ENCODE measurements at places on chromosomes 5 and 9. TPM values are rescaled to one million over a fixed set of nuclear protein-coding genes. Genes with fewer than 3 reads are reported as not detected.

DNA sequence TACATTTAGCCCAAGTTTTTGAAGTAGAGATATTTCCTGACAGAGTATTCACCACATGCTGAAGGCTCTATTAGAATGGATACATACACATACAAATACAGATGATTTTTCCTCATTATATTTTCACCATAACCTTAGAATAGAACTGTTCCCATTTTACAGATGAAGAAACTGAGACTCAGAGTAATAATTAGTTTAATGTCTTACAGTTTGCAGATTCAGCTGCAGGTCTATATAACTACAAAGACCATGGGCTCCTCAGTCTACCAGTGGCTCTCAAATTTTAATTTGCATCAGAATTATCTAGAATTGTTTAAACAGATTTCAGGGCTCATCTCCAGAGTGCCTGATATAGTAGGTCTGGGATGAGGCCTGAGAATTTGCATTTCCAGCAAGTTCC, 64.4 kb downstream of the GRAMD2B start:
- DNase-seq = no peak
- no peak overlapping the region for H3K27ac ChIP-seq
- H3K4me3 ChIP-seq = no peak overlapping the region
- H3K27me3 ChIP-seq = no peaks in the 10 kb centered on the region

- H3K4me1 ChIP-seq = peaks cover 17% of the 10 kb centered on the region
- no peak overlapping the region for H3K27ac ChIP-seq
- DNase-seq = peak; percentile 27
- no peak overlapping the region for H3K4me3 ChIP-seq
Observed at GRCh38 chr5:9222054-9222976, 323.6 kb downstream of the SEMA5A start.

- peaks cover 35% of the 10 kb centered on the region for H3K4me1 ChIP-seq
- no peak overlapping the region for H3K27ac ChIP-seq
- no peak overlapping the region for H3K4me3 ChIP-seq
- no peaks in the 10 kb centered on the region for H3K36me3 ChIP-seq
- no peak for DNase-seq
Observed at GRCh38 chr5:158998793-158999325, 100.9 kb downstream of the EBF1 start.

GRCh38 chr9:85871008-85871407, 69.9 kb upstream of the NAA35 start:
- no peak overlapping the region for H3K4me3 ChIP-seq
- peaks cover 6% of the 10 kb centered on the region for H3K4me1 ChIP-seq
- no peaks in the 10 kb centered on the region for H3K27me3 ChIP-seq

- DNase-seq = no peak
- H3K27ac ChIP-seq = no peak overlapping the region
- H3K4me3 ChIP-seq = no peak overlapping the region
- H3K27me3 ChIP-seq = peaks cover 3% of the 10 kb centered on the region
- no peaks in the 10 kb centered on the region for H3K36me3 ChIP-seq
- no peaks in the 10 kb centered on the region for H3K4me1 ChIP-seq
Observed at GRCh38 chr9:115296831-115297565, 179.0 kb upstream of the TNC start.

The FGF18 gene
- total RNA-seq = 26.3 TPM

GRCh38 chr5:68369457-68370125, 154.0 kb downstream of the PIK3R1 start:
- no peak overlapping the region for H3K27ac ChIP-seq
- H3K4me3 ChIP-seq = no peak overlapping the region
- no peak for DNase-seq
- H3K4me1 ChIP-seq = no peaks in the 10 kb centered on the region

GRCh38 chr5:68325065-68325580, 109.6 kb downstream of the PIK3R1 start:
- DNase-seq = no peak
- no peak overlapping the region for H3K4me3 ChIP-seq
- peaks cover 12% of the 10 kb centered on the region for H3K36me3 ChIP-seq
- peaks cover 8% of the 10 kb centered on the region for H3K4me1 ChIP-seq
- H3K27ac ChIP-seq = no peak overlapping the region
